ENCODE measurements at places on chromosomes 11 and 22.

GRCh38 chr22:40606306-40606705 is 30.2 kb downstream of the MRTFA start:
- no peak for DNase-seq

DNA sequence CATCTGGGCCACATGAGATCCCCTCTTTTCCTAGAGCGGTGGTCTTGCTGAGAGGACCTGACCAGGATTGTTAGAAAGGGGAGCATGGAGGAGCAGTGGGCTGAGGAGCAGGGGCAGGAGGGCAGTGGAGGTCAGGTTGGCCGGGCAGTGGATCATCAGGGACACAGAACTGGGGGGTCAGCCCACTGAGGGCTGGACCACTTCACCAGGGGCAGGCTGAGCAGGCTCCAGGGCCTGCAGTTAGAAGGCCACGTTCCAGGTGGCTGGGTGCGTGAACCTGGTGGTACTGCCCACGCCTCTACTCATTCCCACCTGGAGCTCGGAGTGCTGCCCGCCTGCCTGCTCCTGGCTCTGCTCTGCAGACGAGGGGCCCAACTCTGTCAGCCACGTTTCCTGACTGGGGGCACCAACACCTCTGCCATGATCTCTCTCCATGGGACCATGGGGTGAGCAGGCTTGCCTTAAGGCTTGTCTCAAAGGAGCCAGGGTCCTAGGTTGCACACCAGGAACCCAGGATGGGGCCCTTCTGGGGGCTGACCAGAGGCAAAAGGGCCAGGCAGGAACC is 9.7 kb downstream of the MRGPRF start:
- no peak for DNase-seq

DNA sequence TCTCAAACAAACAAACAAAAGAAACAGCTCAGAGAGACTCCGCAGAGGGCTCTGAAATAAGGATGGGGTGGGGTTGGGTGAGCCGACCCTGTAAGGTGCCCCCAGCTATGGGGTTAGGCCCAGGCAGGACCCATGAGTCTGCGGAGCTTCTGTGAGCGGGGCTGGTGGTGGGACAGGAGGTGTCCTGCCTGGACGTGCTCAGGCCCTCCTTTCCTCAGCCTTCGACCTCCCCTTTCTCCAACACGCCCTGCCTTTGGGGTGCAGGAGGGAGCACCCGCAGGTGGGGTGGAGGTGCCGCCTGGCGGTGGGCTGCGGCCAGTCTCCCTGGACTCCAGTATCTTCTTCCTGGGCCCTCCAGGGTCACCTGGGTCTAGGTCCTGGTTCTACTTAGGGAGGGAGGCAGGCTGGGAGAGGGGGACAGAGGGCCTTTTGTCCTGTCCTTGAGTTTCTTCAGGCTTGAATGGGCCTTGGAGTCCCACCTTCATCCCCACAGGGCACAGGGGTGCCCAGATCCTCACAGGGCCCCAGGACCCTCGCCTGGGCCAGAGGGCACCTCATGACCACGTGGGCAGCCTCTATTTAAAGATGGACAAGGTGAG is 12.3 kb downstream of the PRR33 start:
- no peak for DNase-seq

DNA sequence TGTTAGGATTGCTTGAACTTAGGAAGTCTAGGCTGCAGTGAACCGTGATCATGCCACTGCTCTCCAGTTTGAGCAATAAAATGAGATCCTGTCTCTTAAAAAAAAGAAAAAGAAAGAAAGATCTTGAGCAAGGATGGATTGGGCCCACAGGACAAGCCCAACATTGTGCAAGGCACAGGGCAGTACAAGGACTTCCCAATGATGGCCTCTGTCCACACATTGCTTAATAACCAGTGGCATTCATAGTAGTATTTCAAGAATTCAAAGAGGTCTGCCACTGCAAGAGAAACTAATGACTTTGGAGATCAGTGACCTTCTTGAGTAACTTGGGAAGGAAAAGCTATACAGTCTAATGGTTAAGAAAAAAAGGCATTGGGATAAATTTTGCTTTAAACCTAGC is 44.6 kb downstream of the SEZ6L start:
- no peak for DNase-seq

- no peak for DNase-seq
Measured at GRCh38 chr11:77213029-77213579, 85.1 kb downstream of the MYO7A start.

GRCh38 chr11:64152841-64153691 is 12.8 kb downstream of the MACROD1 start:
- peak; percentile 80 for DNase-seq

GRCh38 chr11:123239191-123240150 is 44.4 kb upstream of the CLMP start:
- DNase-seq: no peak

DNA sequence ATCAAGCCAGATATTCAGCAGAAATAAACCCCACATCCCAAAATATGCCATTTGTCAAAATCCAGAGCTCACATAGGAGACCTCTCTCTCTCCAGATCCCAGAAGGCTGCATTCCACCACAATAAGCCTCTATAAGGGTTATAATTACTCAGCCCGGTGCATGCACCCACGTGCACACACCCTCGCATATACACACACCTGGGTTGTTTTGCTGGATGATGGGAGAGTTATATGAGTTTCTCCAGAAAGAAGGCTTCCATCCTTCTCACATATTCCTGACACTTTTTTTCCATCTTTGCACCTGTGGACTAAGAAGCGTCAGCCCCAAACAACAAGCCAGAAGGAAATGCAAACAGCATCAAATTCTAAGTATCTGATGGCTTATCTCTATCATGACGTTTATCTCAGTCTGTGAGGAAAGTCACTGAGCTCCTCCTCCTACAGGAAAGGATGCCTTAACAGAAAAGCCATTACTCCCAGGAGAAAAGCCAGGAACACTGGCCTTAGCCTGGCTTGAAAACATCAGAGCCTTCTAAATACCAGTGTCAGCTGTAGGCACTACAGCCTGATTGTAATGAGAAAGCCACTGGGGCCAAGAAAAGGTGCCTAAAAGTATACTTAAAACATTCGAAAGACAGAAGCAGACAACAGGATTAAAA is 253.2 kb downstream of the LARGE1 start:
- DNase-seq: no peak

GRCh38 chr22:25919452-25919851 is 177.5 kb downstream of the MYO18B start:
- no peak for DNase-seq

- DNase-seq: no peak
Measured at GRCh38 chr11:61766353-61766841, 14.0 kb downstream of the MYRF start.

DNA sequence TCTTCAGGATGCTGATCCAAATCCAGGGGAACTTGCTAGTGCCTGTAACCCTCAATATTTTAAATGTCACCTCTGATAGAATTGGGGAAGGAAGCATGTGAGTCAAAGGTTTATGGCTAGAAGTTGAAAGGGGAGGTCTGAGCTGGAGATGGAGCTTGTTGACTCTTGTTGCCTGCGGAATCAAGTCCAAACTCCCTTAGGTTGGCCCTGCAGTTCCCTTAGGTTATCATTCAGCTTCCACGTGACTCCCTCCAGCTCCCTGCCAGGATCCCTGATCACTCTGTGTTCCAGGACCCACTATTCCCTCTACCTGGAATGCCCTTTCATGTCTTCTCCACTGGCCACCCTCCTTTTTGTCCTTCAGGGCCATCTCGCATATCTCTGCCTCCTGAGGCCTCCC is 26.2 kb upstream of the LIPT2 start:
- DNase-seq: no peak

DNA sequence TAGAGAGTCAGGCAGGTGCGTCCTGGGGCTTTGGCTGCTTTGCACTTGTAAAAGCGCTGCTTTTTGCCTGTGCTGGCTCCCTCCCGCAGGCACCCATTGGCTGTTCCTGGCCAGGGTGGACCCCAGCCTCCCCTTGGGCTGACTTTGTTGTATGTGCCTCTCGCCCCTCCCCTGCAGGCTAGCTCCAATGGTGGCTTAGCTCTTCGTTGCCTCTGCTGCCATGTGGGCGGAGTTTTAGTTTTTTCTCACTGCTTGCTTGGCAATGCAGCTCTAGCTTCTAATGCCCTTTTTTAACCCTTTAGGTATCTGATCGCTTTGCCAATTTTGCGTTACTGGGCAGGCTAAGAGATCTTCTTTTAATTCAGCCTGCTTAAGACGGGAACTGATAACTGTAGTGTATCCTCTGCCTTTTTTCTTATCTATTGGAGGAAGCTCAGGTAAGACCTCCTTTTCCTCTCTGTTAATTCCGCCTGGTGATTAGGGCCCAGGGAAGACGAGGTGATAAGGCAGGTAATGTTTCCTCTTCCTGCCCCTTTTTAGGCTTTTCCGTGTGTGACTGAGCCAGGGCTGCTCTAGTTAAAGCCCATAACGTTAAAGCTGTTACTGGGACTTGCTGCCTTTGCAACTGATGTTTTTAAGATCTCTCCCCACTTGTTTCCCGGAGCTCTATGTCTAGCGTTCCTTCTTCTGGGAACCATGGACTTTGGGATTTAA is 11.7 kb upstream of the GLYATL1 start:
- DNase-seq: no peak

GRCh38 chr11:91078221-91078620 is 855.4 kb upstream of the CHORDC1 start:
- no peak for DNase-seq

- DNase-seq: no peak
Measured at GRCh38 chr11:43681401-43681942, 934 bp downstream of the HSD17B12 start.

- peak; percentile 52 for DNase-seq
Measured at GRCh38 chr11:67657300-67657699, 6.8 kb upstream of the ACY3 start.

GRCh38 chr11:119903389-119903788 is 174.4 kb upstream of the NECTIN1 start:
- no peak for DNase-seq

DNA sequence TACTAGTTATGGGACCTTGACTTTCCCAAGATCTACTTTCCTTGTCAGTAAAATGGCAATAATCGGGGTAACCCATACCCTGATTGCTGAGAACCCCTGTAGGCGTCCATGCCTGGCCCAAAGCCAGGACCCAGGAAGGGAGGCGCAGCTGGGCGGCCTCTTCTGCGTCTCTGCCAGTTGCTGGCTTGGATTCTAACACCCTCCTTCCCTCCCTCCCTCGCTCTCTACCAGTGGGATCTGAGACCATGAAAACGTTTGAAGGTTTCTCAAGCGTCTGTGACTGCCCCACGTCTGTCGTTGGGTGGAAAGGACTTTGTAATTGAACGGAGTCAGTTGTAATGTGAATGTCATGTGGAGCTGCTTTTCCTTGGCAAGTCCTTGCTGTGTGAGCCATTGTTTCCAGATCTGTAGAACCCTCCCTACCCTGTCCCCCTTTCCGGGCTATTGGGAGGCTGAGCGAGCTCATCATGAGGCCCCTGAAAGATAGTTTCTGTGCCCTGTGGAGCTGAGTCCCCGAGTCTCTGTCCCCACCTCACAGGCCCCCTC is 47.8 kb downstream of the PARVB start:
- DNase-seq: no peak

DNA sequence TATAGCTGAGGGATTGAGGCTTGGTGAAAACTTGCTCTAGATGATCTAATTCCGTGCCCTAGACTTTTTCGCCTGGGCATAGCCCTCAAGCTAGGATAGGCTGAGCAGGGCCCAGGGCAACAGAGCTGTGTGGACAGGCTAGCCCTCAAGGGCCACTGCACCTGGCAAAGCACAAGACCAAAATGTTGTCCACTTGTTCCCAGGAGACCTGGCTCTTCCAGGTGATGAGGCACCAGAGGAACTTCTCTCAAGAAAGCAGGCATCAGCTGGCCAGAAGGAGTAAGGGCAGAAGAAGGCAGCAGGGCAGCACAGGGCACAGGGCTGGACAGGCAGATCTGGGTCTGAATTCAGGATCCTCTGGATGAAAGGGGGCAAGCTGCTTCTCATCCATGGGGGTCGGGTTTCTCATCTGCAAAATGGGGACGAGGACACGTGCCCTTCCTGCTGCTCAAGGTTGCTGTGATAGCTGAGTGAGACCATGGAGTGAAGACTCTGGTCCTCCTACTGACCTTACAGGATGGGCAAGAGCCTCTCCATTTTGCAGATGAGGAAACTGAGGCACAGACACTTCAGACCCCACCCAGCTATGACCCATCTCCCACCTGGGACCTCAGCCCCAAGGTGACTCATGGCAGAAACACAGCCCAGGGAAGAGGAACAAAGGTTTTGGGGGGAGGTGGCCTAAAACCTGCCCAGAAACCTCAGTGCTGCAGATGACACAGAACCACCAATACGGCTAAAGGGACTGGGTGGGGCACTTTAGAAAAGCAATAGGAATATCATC is 42.2 kb upstream of the PRDM11 start:
- no peak for DNase-seq

DNA sequence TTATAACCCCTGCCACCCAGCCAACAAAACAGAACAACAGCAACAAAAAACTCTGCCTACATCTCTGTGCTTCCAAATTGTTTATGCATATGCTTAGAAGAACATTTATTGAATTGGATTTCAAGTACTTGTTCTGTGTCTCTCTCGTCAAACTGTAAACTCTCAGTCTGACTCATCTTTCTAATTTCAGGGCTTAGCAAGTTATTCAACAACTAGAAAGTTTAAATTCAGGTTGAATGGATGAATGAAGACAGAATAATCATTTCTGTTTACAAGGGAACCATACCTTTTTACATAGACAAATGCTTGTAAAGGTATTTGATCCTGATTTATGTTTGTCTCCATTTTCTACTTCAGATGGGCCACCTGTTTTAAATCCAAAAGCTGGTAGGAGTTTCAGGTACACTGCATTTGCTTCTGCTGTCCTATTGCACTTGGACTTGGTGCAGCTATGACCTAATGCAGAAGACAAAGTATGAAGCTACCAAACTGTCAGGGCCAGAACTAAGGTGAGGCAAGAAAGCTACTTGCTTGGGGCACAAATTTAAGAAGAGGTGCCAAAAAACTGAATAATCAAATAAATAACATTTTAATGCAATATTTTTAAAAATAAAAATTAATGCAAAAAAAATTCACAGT is 1.6 kb upstream of the FBXO3 start:
- no peak for DNase-seq

DNA sequence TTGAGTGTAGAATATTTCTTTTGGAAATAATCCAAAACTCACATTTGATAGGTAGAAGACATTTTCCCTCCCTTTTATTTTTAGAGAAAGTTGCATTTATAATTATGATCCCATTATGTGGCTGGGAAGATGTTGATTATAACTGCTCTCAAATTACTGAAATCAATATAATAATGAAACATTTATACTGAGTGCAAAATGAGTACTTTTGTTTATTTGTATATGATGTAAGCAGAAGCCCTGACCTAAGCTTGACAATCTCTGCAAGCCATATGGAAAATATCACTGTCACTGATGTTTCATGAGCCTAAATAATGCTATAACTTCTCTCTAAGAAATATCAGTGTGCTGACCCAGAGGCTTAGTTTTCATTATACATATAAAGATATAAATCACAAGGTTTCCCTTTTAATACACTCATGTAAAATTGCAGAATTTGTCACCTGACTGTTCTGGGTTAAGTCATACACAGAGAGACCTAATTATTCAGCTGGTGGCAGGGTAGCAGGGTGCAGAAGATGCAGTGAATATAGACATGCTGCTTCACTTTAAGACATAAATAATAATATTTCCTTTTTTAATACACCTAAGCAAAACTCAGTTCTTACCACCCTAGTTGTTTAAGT is 99.2 kb downstream of the BBOX1 start:
- DNase-seq: no peak

All from activated CD4-positive, alpha-beta T cell treated with anti-CD3 and anti-CD28 coated beads, Interleukin-2, Interleukin-6, amounts not matched to agents 100 ng/mL and 50 ng/mL, durations not matched to agents 16 hours and 8 hours (primary cell).